ENCODE measurements at places on chromosomes 1 and 21.
A peak's percentile ranks its signal among the peaks of the same experiment; 100 is the strongest.

DNA sequence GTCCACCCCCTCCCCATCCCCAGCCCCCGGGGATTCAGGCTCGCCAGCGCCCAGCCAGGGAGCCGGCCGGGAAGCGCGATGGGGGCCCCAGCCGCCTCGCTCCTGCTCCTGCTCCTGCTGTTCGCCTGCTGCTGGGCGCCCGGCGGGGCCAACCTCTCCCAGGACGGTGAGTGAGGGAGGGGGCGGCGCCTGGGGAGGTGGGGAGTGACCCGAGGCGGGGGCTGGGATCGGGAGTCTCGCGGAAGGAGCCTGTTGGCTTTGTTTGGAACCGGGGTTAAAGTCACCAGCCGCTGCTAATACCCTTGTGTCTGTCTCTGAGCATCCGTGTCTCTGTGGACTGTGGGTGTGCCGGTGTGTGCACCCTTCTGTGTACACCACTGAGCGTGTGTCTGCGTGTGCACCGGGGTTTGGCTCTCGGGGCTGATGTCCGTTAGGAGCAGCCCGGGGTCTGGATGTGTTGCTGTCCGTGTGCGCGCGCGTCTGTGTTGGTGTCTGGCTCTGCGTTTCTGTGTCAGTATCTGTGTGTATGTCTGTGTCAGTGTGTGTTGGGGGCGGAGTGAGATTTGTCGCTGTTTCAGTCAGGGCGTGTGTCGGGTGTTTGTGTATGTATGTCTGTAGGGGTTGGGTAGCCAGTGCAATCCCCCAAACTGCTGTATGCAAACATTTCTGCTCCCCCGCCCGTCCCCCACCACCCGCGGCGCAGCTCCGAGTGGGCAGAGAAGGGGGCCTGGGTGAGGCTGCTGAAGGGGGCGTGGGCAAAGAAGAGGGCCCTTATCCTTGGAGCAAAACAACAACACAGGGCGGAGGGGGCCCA is 480 bp downstream of the CADM3 start:
- no peak for DNase-seq

GRCh38 chr21:34761758-34762330 is 93.0 kb downstream of the CLIC6 start:
- no peak for DNase-seq

DNA sequence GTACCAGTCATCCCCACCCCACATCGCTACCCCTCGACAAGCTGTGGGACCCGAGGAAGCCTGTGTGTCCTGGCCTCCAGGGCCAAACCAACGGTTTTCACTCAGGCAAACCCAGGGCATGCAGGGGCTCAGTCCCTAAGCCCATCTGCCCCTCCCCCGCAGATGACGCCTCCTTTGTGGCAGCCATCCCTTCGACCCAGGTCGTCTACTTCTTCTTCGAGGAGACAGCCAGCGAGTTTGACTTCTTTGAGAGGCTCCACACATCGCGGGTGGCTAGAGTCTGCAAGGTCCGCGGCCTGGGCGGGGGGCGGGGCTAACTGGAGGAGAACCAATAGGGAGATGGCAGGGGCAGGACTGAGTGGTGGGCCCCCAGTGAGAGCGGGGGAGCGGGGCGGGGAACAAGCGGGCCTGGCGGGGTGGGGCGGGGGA is 7.4 kb downstream of the SEMA4A start:
- DNase-seq = peak; percentile 59

DNA sequence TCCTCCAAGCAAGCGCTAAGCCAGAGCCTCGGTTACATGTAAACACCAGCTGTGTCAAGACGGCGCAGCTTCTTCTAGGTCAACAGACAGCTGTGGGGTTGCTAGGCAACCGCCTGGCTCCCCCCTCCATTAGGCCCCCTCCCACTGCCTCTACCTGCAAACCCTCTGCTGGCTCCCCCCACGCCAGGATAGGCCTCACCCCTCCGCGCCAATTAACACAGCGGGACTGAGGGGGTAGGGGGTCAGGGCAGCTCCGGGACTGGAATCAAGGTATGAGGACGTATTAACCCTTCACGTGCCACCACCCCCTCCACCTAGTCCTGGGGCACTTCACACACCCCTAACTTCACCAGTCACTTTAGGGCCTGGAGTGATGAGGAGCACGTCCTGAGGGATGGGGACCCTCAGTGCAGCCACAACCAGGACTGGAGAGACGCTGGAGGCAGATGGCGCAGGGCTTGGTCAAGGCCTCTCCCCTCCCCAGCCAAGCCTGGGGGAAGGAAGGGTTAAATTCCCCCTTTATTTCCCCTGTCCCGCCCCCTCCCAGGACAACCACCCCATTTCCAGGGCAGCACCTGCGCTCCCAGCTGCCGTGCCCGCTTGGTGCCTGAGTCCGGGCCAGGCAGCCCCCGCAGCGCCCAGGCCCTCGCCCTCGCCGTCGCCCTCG is 37.4 kb upstream of the WASF2 start:
- DNase-seq = peak; percentile 58

DNA sequence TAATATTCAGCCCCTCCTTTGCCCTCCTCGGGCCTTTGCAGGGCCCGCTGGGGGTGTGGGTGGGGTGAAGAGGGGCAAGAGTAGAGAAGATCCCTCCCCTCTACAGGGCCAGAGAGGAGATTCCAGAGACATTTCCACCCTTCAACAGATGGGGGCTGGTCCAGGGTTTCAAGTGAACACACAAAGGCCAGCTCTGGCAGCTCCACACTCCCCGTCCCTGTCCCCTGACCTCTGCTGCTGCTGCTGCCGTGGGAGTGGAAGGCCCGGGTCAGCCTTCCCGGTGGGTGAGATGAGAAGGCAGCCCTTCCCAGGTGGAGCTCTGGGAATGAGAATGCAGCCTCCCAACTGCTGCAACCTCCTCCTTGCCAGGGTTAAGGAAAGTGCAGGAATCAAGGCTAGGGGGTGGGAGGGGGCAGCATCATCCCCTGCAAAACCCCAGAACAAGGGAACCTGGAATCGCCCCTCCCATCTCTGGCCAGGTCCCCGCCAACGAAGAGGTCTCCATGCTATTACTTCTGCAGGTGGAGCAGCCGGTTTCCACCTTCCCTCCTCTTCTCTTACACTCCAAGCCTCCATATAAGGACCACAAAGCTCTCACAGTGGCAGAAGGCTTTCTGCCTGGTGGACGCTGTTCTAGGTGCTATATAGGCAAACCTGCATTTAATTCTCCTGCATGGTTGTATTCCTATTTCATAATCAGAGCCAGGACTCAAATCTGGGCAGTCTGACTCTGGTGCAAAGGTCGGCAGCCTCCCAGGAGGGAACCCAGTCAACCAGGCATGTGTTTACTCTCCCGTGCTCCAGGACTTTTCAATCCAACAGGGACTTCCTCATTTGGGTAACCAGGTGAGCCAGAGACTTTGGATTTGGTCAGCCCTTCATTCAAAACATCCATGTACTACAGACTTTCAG is 22.9 kb upstream of the ARHGEF10L start:
- DNase-seq = no peak

All from activated T-cell treated with anti-CD3 and anti-CD28 coated beads, Interleukin-2, amount 50 U/mL, for 1 hour (primary cell).